ENCODE measurements at places on chromosomes 4 and X.

DNA sequence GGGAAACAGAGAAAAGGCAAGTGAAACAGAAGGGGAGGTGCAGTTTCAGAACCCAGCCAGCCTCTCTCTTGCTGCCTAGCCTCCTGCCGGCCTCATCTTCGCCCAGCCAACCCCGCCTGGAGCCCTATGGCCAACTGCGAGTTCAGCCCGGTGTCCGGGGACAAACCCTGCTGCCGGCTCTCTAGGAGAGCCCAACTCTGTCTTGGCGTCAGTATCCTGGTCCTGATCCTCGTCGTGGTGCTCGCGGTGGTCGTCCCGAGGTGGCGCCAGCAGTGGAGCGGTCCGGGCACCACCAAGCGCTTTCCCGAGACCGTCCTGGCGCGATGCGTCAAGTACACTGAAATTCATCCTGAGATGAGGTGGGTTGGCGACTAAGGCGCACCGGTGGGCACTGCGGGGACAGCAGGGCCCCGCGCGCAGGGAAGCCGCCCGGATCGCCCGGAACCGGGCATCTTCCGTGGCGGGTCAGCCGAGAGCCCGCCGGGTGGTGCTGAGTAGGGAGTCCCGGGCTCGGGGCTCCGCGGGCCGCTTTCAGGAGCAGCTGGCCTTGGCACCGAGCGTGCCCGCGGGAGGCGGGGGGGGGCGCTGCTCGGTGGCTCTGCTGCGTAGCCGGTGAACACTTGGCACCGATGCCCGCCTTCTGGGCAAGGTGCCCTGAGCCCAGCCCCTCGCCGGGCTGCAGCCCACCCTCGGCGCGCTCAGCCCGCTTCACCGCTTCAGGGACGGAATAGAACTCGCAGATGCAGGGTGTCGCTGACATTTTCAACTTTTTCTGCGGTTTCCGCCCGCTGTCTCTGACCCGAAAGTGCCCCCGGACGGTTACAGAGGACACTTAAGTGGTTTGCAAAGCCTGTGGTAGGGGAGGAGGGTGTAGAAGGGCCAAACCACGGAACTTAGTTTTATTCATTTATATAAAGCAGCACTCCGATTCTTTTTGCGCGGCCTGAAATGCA is at the start of gene CD38:
Gene CD38 (plus strand): TSS at position 40 of the 953 bp plus-strand sequence. CDS start 87 bp downstream, at position 127.
- DNase-seq, result no peak

DNA sequence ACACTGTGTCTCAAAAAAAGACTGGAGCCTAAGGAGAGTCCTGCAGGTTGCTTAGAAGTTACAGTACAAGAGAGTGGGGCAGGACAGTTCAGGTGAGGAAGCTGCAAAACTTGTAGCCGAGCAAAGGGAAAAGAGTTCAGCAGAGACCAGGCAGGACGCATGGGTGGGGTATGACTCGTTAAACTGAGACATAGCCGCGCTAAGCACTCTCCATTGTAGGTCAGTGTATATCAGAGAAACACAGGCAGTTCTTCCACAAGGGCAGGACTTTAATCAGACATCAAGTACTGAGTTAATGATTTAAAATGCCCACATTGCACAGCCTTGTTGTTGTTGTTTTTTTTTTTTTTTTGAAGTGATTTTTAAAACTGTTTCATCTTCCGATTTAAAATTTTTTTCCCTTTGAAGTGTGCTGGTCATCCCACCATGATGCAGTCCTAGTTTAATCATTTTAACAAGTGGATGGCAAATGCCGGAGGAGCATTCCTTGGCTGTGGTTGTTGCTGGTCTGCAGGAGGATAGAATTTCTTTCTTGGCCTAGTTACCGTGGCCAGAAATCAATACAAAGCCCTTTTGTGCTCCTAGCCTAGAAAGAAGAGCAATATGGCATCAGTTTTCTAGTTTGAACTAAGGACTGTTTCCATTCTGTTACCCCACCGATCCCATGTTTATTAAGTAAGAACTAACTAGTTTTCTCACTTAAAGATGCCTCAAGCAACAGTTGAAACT is 10.3 kb downstream of the LAP3 start:
- no peak for DNase-seq

- no peak for DNase-seq
Measured at GRCh38 chr4:38752372-38752940, 30.3 kb downstream of the TLR10 start.

DNA sequence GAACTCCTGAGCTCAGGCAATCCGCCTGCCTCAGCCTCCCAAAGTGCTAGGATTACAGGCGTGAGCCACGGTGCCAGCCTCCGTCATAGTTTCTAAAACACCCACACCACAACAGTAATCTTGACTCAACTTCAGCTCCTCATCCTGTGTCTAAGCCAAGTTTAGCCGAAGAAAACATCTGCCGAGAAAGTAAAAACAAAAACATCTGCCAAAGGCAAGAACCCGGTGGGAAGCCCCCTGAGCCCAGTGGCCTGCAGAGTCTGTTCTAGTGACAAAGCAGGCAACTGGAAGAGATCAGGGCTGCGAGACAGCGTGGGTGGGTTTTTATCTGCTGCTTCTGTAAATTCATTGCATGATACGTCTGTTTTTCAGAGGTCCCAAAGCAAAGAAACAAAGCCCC is 26.6 kb upstream of the CD99 start:
- DNase-seq, result no peak

- DNase-seq, result no peak
Measured at GRCh38 chr4:37388681-37389365, 144.3 kb downstream of the NWD2 start.

GRCh38 chr4:11297201-11297600 is 131.5 kb downstream of the HS3ST1 start:
- no peak for DNase-seq

GRCh38 chrX:111876646-111877045 is 665 bp downstream of the TRPC5OS start:
- DNase-seq, result no peak

GRCh38 chrX:97096385-97096784 is 212.7 kb downstream of the RPA4 start:
- DNase-seq, result no peak

DNA sequence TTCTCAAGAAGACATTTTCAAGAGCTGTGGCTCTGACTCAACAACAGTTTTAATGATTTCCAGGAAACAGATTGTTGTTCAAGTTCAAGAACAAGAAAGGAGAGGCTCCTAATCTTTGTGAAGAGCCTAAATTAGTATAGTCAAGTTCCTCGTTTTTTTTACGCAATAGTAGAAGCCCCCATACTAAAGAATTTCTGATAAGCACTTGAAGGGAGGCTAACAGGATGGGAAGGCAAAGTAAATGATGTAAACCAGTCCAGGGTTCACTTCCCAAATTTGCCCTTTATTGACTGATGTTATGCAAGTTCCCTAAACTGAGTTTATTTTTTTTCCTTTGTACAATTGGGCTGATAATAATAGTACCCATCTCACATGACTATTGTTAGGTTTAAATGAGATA is 178.2 kb downstream of the RTL9 start:
- DNase-seq, result no peak
